GF-D8 (cell line): ENCODE measurements at places on chromosomes 16 and 17.

GRCh38 chr16:86092586-86093480 lies 193.9 kb downstream of the IRF8 start:
- DNase-seq, result no peak

DNA sequence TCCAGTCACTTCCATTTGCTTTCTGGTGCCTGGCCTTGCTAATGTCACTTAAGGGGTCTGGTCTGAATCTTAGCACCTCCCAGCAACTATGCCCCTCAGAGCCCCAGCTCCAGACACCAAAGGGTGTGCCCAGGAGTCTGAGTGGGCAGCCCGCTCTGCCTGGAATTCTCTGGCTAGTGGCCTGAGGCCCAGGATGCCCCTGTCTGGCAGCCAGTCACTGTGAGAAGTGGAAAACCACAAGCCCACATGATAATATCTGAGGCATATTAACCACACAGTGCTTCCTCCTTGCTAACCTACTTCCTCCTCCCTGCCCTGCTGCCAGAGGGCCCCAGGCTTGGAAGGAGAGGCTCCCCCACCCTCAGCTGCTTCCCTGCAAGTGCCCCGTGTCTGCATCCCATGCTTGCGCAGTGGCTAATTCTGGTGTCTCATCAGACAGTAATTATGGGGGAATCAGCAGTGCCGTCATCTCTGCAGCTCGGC lies 14.0 kb downstream of the SRCIN1 start:
- DNase-seq, result peak; percentile 77

- no peak for DNase-seq
These were observed 28.5 kb upstream of the MAF start for GRCh38 chr16:79628988-79629387.

- peak; percentile 12 for DNase-seq
These were observed 47.7 kb downstream of the TK2 start for GRCh38 chr16:66502020-66502913.

GRCh38 chr16:70393662-70394061 lies 45.2 kb downstream of the ST3GAL2 start:
- DNase-seq, result no peak

- DNase-seq, result peak; percentile 98
These were observed 4.7 kb downstream of the DYNC1LI2 start for GRCh38 chr16:66746682-66747081.

DNA sequence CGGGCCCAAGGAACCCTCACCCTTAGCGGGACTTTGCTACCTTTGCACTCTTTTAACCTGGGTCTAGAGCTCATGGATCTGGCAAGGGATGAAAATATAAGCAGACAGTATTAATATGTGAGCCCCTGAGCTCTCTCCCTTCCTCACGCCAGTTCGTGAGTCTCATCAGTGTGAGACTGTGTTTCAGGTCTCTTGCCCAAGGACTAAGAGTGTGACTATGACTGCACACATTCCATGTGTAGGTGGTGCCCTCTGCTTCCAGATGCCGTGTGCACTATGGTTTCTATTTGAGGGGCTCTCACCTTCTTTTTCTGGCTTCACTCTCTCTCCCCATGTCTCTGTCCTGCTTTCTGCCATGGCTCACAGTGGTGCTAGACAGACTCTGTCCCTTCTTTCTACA lies 40.5 kb downstream of the DHRS7B start:
- DNase-seq, result no peak

- DNase-seq, result no peak
These were observed 6.7 kb downstream of the CLEC19A start for GRCh38 chr16:19292186-19292585.

GRCh38 chr17:3002538-3003295 lies 60.7 kb downstream of the OR1D5 start:
- DNase-seq, result peak; percentile 48

DNA sequence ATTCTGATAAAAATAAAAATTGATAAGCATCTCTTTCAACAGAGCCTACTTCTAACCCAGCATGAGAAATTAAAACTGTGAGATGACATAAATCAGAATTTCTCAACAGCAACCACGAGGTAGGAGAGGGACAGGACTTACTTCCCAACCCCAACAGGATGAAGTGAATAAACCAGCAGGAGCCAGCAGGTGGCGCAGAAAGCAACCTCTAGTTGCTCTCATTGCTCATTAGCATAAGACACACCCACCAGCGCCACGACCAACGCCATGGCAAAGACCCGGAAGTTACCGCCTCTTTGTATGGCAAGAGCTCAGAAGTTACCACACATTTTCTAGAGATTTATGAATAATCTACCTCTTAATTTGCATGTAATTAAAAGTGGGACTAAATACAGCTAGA lies 189.4 kb upstream of the CDH8 start:
- DNase-seq, result no peak

DNA sequence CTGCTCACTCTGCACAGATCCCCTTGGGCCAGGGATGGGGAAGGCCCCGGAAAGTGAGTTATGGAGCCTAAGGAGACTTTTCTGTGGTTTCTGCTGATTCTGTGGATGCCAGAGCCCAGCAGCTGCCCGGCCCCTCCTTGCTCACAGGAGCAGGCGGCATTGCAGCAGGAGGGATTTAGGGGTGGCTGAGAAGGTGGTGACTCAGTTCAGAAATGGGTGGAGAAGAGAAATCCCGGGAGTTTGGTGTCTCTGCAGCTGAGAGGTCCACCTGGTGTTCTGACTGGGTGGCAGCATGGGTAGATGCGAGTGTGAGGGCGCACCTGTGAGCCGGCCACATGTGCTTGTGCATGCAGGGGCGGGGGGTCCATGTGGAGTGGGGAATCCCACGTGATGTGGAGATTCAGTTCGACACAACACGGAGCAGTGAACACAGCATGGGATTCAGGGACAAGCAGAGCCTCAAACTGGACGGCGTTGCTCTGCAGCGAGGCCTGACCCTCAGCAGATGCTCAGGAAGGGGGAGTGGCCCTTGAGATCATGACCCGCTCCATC lies 16.0 kb upstream of the SPPL2C start:
- DNase-seq, result no peak

DNA sequence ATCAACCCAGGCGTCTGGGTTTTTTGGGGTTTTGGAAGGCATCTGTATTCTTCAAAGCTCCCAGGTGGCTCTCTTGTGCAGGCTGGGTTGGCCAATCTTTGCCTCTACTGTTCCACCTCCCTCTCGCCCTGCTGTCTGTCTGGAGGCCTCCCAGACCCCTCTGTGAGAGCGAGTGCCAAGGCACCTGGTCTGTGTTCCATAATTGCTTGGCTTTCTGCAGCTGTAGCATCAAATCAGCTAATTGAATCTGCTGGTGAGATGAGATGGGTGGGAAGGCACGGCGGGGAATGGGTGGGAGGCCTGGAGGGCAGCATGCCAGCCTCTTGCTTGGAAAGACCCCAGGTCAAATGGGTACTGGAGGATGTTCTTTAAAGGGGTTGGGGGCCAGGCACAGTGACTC lies 52.5 kb upstream of the CLEC19A start:
- DNase-seq, result no peak

- no peak for DNase-seq
These were observed 2.9 kb downstream of the SPATA32 start for GRCh38 chr17:45258981-45259380.

- no peak for DNase-seq
These were observed 568 bp upstream of the TNK1 start for GRCh38 chr17:7380321-7380720.

DNA sequence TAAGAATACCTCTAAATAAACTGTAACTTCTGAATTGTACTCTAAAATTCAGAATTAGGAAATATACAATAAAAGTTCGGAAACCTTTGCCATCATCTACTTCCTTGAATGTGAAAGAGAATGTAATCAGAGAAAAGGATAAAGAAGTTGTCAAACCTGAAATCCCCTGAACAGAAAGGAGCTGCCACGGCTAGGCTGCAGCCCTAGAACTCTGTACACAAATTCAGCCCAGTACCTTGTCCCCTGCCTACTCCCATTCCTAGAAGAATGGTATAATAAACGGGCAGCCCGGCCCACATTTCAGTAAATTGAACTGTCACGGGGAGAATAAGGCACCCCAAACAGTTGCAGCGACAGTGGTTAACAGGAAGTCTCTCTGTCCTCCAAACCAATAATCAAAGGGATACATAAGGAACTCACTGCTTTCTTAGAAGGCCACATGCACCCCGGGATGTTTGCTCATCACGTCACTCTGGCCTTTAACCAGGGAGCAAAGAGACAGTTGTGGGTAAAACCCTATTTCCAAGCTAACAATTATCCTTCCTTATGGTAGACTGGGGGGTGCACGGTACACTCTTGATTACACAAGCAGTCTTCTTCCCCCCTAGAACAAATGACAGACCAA lies 24.3 kb upstream of the RFFL start:
- no peak for DNase-seq

DNA sequence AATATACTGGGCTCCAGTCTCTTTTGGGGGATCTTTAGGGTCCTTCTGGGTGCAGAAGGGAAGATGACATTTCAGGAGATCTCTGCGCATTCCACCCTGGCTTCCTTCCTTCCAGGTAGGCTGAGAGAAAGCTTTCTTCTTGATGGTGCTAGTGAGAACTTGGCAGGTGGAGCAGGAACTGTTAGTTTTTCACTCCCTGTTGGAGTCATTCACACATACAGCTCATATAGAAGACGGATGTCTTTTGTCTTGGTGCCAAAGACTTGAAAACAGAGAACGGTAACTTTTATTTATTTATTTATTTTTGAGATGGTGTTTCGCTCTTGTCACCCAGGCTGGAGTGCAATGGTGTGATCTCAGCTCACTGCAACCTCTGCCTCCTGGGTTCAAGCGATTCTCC lies 43.9 kb downstream of the PITPNC1 start:
- DNase-seq, result no peak

GRCh38 chr17:63716426-63716825 lies 16.5 kb upstream of the LIMD2 start:
- no peak for DNase-seq

GRCh38 chr16:8660841-8661301 lies 13.5 kb upstream of the ABAT start:
- DNase-seq, result no peak

- DNase-seq, result peak; percentile 17
These were observed 4.8 kb upstream of the MT2A start for GRCh38 chr16:56603589-56603988.

- no peak for DNase-seq
These were observed 6.3 kb downstream of the JPT1 start for GRCh38 chr17:75147878-75148546.

DNA sequence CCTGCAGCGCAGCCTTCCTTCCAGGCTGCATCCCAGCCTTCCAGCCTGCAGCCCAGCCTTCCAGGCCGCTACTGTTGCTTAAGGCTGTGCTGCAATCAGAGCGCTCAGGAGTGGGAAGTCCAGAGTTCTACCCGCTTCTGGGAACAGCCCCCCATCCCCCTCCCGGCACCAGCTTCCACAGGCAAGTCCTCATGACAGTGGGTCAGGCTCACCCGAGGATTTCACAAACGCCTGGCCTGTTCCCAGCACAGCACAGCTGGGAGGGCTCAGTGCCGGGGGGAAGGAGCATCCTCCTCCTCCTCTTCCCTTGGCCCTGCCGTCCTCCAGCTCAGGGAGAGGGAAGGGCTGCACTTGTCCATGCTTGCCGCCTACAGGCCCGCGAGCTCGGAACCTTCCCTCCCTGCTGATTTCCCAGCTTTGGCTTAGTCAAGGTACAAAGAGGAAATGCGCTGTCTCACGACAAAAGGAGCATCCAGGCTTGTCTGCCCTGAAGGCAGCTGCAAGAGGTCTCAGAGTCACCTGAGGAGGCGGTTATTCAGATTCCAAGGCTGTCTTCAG lies 8.3 kb downstream of the SOCS3 start:
- DNase-seq, result no peak

- DNase-seq, result no peak
These were observed 45.1 kb upstream of the MTSS2 start for GRCh38 chr16:70730944-70731343.

DNA sequence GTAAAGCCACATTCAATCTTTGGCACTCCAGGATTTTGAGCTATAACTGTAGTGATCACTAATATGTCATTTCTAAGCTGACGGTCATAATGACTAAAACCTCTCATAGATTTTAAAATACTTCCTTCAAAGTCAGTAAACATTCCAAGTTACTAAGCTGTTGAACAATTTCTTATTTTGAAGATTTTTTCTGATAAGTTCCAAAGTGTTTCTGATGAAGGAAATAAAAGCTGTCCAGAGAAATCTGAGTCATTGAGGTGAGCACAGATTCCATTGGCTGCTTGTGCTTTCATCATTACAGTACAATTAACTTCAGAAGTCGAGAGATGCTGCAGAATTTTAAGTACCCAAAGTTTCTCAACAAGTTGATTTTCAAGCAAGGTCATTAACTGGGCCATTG lies 23.9 kb downstream of the NLRC5 start:
- DNase-seq, result no peak

- no peak for DNase-seq
These were observed 389.9 kb downstream of the MAF start for GRCh38 chr16:79210607-79211006.
